NCI-H1930 (cell line): ENCODE measurements at places on chromosomes 5 and 9.

DNA sequence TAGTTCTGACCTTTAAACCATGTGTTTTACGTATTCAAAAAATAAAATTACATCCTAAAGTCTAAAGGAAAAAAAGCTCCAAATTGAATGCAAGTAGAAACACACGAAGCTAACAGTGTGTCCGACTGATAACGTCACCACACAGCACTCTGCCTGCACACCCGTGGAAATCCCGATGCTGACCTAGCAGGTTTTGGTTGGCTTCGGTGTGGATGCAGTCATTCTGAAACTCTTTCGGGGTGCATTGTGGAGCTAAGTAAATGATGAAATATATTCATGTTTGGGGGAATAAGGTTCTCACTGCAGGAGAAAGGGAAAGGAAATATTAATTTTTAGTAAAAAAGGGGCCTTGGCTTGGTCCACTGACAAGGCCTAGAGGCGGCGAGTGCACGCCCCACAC lies 2.0 kb downstream of the RASGEF1C start:
- no peak for DNase-seq

- peak; percentile 15 for DNase-seq
Observed at GRCh38 chr5:26700759-26701384, 337.5 kb downstream of the CDH9 start.

DNA sequence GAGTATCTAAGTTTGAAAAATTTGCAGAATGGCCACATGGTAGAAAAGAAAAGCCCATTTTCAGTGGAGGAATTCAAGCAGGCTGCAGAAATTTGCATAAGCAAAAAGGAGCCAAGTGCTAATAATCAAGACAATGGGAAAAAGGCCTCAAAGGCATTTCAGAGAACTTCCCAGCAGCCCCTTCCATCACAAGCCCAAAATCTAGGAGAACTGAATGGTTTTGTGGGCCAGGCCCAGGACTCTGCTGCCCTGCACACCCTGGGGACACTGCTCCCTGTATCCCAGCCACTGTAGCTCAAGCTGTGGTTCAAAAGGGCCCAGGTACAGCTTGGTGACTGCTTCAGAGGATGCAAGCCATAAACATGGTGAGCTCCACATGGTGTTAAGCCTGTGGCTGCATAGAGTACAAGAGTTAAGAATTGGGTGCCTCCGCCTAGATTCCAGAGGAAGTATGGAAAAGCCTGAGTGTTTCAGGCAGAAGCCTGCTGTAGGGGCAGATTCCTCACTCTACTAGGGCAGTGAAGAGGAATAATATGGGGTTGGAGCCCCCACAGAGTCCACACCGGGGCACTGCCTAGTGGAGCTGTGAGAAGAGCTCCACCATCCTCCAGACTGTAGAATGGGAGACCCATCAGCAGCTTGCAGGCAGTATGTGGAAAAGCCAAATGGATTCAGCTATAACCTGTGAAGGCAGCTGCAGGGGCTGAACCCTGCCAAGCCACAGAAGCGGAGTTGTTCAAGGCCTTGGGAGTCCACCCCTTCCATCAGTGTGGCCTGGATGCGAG lies 720.7 kb upstream of the CTNND2 start:
- DNase-seq: no peak

DNA sequence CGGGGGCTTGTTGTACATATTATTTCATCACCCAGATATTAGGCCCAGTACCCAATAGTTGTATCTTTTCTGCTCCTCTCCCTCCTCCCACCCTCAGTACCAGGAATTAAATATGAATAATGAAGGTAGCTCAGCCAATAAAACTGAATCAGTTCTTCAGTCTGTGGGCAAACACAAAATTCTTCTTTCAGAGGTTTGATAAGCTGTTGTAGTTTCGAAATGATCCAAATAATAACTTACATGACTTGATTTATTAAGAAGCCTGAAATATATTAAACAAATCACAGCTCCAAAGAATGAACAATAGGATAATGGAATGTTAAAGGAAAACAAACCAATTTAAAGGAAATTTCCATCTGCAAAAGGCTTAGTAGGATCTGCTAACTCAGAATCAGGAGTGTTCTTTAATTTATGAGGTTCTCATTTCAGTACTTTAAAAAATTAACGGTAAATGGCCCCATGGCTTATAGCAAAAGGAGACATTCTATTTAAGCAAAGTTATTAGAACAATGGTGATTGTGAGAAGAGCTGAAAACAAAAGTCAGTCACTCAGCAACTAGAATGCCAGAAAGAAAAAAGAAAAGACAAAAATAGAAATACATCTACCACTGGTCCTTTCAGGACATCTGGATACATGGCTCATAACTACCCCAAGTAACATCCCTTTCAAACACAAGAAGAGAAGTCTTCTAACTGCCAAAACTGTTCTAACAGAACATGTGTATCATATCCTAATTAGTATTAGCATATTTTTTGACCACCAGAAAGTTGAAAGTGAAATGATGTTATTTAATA lies 62.4 kb downstream of the NR3C1 start:
- DNase-seq: no peak

DNA sequence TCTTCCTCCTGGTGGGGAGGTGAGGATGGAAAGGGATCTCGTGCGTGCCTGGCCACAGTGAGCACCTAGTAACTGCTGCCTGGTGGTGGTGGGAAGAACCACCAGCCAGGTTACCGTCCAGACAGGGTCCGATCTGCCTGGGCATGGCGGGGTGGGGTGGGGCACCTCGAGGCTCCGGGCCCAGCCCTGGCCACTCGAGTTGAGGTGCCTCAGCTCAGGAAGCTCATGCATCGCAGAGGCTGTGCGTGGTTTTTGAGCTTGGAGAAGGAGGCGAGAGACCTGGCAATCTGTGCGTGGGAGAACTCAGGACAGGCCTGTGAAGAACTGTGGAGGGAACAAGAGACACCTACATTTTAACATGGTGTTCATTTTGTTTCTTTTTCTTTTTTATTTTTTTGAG lies 31.0 kb upstream of the FIBCD1 start:
- no peak for DNase-seq

GRCh38 chr5:31328040-31328733 lies 134.7 kb downstream of the CDH6 start:
- DNase-seq: no peak

DNA sequence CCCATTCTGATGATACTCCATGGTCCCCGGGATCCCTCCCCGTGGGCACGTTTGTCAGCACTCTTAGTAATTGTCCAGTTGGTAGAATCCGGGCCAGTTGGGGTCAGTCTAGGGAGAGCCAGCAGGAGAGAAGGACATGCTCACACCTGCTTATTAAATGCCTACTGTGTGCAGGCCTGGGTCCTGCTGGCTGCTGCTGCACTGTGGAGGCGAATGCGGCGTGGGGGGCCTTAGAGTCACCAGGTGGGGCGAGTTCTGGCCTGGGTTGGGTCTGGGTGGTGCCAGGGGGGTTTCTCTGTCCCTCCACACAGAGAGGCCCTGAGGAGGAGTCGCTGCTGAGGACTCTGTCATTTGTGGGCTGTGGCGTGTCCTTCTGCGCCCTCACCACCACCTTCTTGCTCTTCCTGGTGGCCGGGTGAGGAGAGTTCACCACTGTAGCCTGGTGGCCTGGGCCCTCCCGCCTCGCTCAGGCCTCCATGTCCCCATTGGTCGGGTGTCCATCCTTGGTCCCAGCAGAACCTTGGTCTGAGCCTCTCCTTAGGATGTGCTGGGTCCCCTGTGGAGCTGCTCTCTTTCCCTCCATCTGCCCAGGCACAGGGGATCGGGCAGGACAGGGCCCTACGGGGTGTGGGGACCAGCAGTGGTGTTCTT lies 17.3 kb downstream of the ADGRD2 start:
- DNase-seq: no peak

DNA sequence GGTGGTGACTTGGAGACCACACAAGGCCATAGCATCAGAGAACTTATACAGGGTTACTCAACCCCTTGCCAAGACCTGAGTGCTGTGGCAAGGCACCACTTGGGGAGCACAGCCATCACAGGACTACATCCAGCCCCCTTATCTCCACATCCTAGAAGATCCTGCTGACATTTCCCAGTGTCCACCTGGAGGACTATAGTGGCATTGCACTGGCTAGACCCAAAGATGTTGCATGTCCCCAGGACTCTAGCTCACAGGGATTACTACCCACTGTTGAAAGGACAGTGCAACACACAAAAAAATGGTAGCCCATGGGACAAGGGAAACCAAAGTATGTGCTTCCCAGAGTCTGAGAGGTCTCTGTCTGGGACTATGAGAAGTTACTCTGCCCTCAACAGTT lies 411.1 kb upstream of the NUDT12 start:
- DNase-seq: no peak

DNA sequence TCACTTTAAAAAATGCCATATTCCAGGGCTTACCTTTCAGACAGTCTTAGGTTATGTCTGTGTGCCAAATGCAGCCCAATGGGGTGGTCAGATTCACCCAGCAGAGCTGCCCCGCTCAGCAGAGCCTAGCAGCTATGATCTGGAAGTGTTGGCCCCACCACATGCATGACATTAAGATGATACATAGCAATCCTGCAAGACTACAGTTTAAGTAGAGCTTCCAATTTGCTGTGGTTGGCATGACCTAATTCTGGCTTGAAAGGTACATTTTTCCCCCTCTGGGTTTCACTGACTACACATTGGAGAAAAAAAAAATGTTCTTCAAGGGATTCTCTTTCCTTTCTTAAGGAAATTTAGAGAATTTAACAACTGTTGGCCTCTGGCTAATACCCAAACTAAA lies 22.5 kb downstream of the MEF2C start:
- DNase-seq: no peak

GRCh38 chr5:35900972-35901695 lies 37.3 kb downstream of the CAPSL start:
- DNase-seq: no peak

DNA sequence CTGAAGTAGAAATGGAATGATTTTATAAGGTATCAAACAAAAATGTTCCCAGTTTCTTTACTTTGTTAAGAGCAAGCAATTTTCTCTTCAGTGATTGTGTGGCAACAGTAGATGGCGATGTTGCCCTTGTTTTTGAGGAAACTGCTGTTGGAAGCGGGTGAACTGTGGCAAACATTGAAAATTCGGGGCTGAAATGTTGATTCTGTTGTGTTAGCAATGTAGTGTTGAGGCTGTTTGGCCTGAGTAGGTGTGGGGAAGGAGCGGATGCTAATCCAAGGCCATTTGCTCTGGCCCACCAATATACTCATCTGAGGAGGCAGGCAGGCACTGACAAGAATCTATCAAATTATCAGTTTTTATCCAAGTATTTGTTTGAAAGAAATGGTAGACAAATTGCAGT lies 129.8 kb downstream of the SLC12A2 start:
- DNase-seq: peak; percentile 29

GRCh38 chr9:27179245-27179865 lies 70.3 kb downstream of the TEK start:
- DNase-seq: no peak

- DNase-seq: no peak
Observed at GRCh38 chr9:124436320-124436719, 13.9 kb upstream of the ADGRD2 start.

GRCh38 chr9:134492721-134493460 lies 148.7 kb upstream of the COL5A1 start:
- no peak for DNase-seq

DNA sequence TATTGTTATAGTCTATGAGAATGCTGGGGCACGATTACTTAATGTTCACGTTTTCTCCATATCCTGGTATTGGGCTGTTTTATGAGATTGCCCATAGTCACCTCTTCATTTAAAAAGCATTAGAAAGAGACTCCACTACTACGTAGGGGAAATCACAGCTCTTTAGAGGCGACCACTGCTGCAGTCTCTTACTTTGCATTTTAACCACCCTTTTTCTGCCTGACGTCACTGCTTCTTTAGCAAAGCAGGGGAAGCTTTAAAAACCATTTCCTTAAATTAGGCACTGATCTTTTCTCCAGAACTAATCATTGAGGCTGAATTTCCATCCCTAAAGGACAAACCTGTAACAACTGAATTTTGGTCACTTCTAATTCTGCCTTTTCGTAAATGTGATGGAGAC lies 38.9 kb downstream of the ZNF608 start:
- no peak for DNase-seq

DNA sequence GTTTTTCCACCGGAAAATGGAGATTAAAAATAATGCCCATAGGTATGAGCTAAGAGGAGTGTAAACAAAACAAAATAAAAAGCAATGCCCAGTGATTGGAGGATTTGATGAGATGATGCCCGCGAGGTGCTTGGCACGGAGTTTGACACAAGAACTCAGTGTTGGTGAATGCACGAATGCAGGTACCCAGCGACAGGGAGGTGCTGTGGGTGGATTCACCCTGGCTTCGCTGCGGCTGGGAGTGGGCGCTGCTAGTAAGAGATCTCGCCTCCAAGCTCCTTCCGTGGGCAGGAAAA lies 526 bp upstream of the STXBP1 start:
- DNase-seq: no peak

DNA sequence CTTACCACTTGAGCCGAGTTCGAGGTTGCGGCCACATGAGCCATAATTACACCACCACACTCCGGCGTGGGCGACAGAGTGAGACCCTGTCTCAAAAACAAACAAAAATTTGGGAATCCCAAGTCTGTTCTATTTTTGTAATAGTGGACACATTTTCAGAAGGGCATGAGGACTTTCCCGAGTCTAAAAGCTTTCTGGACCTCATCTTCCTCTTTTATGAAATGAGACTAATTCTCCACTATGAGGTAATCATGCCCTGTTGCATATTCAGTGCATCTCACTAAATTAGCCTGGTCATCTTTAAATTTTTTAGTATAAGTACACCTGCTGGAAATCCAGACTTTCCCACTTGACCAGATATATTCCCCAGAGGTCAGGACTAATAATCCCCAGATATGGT lies 55.7 kb downstream of the GGTA1 start:
- DNase-seq: no peak

- DNase-seq: no peak
Observed at GRCh38 chr9:133661846-133662540, 25.8 kb downstream of the DBH start.

DNA sequence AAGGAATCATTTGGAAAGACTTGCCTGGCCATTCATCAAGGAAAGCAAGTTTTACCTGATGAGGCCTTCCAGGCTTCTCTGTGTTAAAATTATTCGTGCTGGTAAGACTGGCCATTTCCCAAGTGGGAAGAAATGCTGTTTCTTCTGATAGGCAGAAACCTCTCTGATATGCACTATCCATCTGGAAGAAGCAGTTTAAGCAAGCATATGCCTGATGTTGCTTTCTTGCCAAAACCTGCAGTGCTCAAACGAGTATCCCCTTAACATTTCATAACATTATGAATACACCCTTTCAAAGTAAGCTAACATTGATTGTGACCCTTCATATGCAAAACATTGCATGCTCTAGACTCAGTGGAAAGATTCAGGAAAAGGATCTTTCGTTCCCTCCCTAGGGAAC lies 36.0 kb upstream of the PRLR start:
- DNase-seq: no peak

- no peak for DNase-seq
Observed at GRCh38 chr5:176769911-176770310, 40.4 kb upstream of the UNC5A start.

DNA sequence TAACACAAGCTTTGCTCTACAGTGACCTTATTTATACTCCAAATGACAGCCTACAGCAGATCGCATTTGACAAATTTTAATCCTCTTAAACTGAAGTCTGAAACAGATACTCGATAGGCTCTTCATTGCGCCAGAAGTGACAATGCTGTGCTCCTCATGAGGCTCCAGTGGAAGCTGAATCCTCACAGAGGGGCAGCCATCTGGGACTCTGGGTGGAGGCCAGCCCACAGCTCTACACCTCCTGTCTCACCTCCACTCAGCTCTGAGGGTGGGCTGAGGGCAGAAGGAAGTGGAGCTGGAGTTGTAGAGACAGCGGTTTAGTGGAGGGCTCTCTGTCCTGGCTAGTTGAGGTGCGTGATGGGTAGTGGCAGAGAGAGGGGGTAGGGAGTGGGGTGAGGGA lies 283.3 kb upstream of the ANKRD55 start:
- no peak for DNase-seq
